Right ventricle myocardium inferior (tissue), 1 donor: ENCODE measurements at places on chromosomes 6 and 20. TPM values are rescaled to one million over a fixed set of nuclear protein-coding genes. Genes with fewer than 3 reads are reported as not detected.

The NKX2-2 gene
- total RNA-seq = not detected

- DNase-seq = no peak
These were observed 68.6 kb downstream of the LCA5 start for GRCh38 chr6:79468587-79468986.

The LIME1 gene
- total RNA-seq = 1.6 TPM

DNA sequence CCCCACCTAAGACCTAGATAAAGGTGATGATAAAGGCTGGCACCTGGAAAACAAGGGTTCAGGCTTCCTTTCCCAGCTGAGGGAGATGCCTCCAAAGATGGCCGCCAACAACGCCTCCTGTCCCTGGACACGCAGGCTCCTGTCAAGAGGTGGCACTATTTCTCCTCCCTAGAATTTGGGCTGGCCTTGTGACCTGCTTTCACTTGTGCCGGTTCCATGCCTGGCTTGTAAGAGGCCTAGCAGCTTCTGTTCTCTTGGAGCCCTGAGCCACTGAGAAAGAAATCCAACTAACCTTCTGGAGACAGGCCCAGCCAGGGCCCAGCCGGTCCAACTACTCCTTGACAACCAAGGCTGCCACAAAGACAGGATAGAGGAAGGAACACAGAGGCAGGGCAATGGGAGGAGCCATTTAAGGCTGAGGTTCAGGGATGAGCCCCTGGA, 60.2 kb upstream of the RALY start:
- DNase-seq = peak; percentile 73

GRCh38 chr20:33423141-33423834, 20.3 kb downstream of the SNTA1 start:
- peak; percentile 82 for DNase-seq

- DNase-seq = no peak
These were observed 464.9 kb downstream of the LMBRD1 start for GRCh38 chr6:69331886-69332285.

DNA sequence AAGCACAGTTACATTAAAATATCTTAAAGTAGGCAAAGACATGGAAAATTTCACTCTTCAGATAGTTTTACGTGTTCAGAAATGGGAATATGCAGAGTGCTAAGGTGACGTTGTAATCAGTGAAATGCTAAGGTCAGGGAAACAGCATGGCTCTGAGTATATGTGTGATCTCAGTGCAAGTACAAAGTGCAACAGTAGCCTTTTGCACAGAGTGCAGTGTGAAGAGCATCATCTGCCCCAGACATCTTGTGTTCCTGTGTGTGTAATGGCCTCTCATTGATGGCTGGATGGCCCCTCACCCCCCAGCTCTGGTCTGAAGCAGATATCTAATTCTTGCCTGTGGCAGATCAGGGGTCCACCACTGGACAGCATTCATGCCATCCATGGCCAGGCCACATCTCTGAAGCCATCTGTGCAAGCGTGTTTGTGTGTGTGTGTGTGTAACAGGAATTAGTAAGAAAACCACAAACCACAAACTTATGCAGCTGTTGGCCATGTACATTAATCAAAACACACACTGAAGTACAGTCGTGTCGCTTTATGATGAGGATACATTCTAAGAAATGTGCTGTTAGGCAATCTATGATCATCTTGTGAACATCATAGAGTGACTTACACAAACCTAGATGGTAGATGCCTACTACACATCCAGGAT, 165.1 kb downstream of the RALGAPA2 start:
- no peak for DNase-seq

The MATN4 gene
- not detected for total RNA-seq

The DZANK1 gene
- total RNA-seq = 1.1 TPM

The VWA7 gene
- total RNA-seq = 12.1 TPM

- peak; percentile 89 for DNase-seq
These were observed at the start of gene SNPH for GRCh38 chr20:1266167-1266973. SNPH (plus strand) TSS chr20:1266294; CDS start chr20:1296240, 29,946 bp downstream.

GRCh38 chr20:44455126-44455525, 20.5 kb upstream of the TTPAL start:
- DNase-seq = no peak

- DNase-seq = no peak
These were observed 45.6 kb downstream of the LRRN4 start for GRCh38 chr20:6008254-6008653.

DNA sequence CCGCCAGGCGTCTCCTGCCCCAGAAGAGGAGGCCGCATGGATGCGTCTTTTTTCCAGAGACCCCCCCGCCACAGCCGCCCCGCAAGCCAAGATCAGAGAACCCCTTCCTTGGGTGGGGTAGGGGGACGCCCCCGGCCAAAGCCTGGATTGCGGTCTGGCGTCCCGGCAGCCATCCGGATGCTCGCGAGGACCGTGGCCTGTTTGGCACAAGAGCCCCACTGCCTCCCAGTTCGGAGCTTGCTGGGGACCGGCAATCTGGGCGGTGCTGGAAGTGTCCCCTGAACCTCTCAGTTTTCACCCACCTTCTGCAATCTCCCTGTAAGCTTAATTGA, 924 bp downstream of the FAM162B start:
- DNase-seq = peak; percentile 37

DNA sequence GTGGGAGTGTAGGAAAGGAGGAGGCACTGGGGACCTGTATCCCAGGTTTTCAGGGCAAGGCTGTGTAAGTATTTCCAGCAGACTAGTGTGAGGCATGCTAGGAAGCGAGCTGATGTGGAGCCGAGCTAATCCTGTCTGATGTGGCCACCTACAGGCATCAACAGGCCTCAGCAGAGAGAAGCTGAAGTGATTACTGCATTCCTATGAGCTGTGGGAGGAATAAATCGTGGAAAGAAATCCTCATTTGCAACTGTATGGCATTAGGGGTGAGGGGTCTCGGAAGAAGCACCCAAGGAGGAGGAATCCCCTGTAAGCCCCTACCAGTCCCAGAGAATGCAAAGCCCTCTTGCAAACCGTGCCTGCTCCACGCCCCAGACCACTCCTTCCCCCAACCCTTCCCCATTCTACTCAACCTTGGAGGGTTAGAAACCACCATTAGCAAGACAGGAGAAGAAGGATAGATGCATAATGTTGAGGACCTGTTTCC, 41.6 kb downstream of the C6orf15 start:
- no peak for DNase-seq
